Pancreas (tissue), 10 donors: ENCODE measurements at places on chromosomes 3 and 15.

DNA sequence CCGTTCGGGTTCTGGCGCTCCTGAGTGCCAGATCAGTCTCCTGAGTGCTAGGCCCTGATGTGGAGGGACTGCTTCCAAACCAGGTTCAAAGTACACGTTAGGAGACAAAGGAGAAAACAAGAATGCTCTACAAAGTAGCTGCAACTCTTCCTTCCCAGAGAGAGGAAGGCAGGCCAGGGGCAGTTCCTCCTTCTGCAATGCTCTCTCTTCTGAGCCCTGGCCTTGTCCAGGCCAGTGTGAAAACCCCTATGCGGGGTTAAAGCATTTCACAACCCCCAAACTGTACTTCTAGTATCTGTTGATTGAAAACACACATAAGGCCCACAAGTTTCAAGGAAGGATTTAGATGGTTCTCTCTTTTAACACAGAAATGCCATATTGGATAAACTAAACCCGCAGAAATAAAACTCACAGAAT is 9.7 kb upstream of the CALML4 start:
- no peak for DNase-seq

DNA sequence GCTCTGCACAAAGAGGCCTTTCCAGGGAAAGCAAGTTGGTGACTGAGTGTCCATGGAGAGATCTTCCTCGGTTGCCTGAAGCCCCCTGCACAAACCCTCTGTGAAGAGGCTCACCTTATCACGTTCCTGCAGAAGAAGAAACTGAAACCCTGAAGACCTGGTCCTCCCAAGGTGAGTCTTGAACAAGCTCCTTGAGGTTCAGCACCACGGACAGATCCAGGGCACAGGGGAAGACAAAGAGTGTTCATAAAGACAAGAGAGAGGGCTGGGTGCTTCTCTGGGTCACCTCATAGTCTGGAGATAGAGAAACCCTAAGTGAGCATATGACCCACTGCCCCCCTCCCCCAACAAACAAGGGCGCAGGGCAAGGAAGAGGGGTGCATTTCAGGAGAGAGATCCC is 21.7 kb upstream of the TBC1D21 start:
- DNase-seq = peak; percentile 53

GRCh38 chr3:41030220-41030619 is 169.1 kb upstream of the CTNNB1 start:
- DNase-seq = no peak

DNA sequence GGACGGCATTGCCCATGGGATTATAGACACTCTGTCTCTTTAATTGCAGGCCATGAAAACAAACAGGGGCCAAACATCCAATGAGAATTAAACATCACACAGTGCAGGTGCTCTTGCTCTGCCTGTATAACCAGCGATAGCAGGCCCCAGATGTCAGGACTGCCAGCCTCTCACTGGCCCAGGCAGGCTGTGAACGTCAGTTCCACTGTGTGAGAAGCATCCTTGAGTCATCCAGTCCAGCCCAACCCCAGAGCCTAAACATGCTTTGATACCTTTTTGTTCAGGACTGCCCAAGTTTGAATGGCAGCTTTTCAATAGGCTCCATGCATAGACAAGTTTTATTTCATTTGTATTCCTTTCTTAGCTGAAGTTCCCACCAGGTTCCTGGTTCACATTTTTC is 189.8 kb downstream of the SLCO3A1 start:
- DNase-seq = no peak

GRCh38 chr15:67731112-67731721 is 94.1 kb upstream of the SKOR1 start:
- no peak for DNase-seq

DNA sequence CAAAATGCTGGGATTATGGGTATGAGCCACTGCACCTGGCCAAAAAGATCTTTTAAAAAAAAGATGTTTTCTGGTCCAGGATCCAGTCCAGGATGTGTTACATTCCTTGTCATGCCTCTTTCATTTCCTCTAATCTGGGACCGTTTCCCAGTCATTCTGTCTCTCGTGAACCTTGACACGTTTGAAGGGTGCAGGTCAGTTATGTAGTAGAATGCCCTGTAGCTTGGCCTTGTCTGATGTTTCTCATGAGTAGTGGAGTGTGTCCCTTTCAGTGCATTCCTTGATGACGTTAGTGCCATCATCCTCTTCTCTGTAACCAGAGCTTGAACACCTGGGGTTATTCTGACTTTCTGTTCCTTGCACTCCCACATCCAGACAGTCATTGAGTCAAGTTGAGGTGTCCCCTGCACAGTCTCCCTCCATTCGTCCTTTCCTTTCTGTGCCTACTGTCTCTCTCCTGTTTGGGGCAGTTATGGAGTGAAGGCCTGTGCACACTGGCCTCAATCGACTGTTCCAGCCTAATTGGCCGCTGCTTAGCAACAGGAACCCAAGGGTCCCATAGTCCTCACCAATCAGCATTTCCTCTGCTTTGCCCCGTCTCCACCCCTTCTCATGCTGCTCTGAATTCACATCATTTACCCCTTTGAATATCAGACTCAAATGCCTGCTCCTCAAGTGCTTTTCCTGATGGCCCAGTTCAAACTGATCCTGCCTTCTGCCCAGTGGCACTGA is 5.5 kb downstream of the FAM81A start:
- DNase-seq = no peak

GRCh38 chr3:70249509-70250160 is 62.8 kb downstream of the MDFIC2 start:
- DNase-seq = no peak

- no peak for DNase-seq
These were observed 32.2 kb downstream of the ATP13A4 start for GRCh38 chr3:193522473-193522872.

DNA sequence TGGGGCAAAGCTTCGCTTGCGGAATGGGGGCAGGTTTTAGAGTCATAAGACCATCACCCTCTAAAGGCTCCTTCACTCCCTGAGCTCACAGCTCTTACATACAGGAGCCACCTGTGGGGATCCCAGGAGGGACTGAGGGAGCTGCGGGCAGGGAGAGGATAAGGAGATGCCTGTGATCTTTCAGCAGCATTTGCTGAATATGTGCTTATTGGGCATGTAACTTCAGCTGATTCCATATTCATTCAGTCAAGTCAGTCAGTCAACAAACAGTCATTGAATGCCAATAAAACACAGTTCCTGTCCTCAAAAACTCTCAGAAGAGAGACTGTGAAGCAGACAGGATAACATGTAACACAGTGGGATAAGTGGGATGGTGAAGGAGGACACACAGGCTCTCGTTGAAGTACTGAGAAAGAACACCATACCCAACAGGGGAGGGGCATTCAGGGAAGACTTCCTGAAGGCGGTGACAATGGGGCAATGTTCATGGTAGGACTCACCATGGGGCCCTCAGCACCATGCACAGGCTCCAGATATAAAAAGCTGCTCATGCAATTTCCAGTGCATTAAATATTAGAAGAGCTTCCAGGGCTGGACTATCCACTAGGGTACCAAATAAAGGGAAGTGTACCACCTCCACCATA is 240.9 kb downstream of the UACA start:
- DNase-seq = no peak

DNA sequence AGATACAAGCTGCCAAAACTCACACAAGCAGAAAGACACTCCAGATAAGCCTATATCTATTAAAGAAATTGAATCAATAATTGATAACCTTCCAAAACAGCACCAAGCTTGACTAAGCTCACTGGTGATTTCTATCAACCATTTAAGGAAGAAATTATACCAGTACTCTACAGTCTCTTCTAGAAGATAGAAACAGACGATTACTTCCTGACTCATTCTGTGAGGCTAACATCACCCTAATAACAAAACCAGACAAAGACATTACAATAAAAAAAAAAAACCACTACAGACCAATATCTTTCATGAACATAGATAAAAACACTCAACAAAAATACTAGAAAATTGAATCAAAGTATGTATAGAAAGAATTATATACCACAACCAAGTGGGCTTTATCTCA is 20.2 kb downstream of the CHDH start:
- no peak for DNase-seq

- DNase-seq = no peak
These were observed 76.5 kb upstream of the SPRED1 start for GRCh38 chr15:38176155-38176554.

DNA sequence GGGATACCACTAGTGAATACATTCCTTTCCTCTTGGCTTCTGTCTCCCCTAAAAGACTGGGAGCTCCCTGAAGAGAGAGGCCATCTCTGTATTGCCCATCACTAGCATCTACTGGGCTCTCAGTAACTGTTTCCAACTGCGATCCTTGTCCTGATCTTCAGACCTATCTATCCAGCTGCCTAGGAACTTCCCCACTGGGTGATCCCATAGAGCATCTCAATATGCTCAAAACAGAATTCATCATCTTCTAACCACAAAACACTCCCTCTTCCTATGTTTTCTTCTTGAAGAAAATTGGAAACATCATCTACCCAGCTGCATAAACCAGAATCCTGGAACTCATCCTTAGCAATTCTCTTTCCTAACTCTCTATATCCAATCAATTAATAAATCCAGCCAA is 54.6 kb downstream of the PLD1 start:
- DNase-seq = no peak

DNA sequence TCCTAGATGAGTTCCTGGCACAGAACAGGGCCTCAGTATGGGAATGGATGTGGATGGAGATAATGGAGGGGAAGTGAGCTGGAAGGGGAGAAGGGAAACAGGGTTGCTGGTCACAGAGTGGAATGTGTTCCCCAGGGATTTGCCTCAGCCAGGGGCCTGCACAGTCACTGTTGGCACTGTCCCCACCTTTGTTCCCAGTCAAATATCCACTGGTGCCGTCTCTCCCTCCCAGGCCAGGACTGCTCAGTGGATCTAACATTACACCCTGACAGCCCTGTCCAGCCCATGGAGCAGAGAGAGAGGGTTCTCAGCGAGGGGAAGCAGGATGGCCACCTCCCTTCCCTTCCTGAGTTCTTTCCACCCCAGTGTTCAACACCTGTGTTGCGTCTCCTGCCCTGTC is 1.5 kb upstream of the PPP1R2 start:
- DNase-seq = no peak

DNA sequence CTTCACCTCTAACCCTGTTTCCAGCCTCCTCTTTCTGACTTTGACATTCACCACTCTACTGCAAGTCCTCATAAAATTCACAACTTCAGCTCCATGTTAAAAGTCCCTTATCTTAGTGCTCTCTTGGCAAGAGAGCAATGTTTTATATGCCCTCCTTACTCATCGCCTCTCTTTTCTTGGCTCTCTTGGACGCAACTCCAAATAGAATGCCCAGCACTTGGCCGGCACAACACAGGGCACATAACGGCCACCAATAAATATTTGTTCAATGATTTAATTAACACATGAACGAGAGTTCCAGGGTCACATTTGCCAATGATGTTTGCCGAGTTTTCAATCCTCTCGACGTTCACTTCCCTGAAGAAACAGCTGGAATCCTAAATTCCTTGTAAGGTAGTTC is 401.4 kb downstream of the ROBO1 start:
- no peak for DNase-seq

DNA sequence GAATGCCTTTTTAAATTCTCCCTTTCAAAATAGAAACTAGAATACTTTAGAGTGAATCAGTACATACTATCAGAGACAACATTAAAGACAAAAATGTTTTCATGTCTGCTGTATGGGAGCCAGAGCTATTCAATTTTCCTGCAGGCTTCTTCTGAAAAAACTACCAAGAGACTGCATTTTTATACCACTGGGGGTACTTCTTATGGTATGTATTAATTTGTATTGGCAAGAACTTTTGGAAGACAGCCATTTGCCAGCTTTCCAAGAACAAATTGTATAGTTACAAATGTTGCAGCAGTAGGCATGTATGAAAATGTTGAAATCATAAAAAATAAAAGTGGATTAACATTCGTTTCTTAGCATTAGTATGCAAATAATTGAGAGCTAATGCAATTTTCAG is 1010.0 kb upstream of the CADM2 start:
- no peak for DNase-seq

- no peak for DNase-seq
These were observed 22.8 kb downstream of the LDHAL6B start for GRCh38 chr15:59229453-59229852.

DNA sequence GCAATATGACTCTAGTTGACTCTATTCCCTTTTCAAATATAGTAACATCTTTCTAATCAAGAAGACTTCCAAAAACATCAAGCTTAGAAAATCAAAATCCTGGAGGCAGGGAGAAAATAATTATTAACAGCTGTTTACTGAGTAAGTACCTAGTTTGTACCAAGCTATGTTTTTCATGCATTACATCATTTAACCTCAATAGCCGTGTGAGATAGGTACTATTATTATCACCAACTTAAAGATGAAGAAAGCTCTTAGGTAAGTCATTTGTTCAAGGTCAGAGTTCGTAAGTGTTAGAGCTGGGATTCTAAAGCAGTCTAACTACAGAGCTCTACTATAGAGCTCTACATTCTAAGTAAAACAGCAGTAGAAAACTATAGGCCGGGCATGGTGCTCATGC is 41.6 kb downstream of the GSK3B start:
- DNase-seq = no peak

DNA sequence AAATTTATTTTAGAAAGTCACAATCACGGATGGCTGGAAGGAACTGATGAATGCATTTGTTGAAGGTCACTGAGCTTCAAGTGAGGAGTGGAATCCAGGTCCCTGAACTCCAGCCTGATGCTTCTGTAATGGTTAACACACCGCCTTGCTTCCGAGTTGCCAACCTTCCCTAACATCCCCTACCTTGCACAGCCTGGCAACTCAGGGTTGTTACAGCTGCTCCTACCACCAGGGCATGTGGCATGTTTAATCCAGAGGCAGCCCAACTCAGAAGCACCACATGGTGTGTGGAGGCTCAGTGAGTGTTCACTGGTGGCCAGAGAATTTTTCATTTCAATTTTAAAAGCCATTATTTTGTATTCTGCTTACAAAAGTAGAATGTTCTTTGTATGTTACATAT is 4.9 kb downstream of the TM2D3 start:
- no peak for DNase-seq

DNA sequence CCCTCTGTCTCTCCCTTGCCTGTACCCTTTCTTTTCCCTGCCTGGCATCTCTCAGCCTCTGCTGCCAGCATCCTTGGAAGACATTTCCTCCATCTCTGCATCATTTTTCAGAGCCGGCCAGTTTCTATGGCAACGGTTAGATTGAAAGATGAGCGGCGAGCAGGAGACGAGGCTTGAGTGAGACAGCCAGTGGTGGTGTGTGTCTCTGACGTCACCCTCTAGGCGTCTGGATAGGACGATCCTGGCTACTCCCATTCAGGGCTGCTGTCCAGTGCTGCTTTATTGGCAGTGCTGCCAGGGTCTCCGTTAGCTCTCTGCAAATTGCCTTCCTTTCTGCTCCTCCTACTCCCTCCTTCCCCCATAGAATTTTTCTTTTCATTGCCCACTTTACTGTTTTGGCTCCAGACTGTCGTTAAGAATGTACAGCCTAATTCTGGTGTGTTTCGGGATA is 57.9 kb downstream of the TRAK1 start:
- DNase-seq = no peak

DNA sequence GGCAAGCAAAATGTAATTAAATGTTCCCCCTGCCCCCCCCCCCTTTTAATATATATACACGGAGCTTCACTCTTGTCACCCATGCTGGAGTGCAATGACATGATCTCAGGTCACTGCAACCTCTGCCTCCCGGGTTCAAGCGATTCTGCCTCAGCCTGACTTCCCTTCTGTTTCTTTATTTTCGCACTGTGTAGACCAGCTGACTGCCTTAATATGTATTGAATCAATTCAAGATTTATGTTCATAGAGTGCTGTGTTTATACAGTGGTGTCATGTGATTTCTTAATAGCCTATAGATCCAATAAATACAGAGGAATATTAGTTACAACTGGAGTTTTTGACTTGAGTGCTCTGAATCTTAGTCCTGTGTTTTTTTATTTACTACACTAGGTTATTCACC is 39.0 kb downstream of the SLC25A36 start:
- DNase-seq = no peak
